Eye (tissue), 1 donor: ENCODE measurements at places on chromosomes 1 and 21.

- DNase-seq, result no peak
Measured at GRCh38 chr1:218367118-218367517, 22.0 kb downstream of the TGFB2 start.

DNA sequence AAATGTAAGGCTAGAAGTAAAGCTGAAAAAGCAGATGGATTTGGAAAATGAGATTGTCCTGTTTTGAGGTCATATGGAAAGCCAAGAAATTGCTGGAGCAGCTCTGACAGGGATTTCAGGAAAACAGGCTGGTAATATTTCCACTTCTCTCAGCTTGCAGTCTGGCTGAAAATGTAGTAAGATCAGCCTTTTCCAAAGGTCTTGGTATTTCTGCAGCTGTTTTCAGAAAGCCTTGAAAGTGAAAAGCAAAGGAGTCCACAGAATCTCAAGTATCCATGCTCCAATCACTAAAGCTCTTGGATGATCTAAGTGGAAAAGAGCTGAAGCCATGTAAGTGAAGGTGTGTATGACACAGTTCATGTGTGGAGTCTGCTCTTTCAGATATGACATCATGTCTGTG lies 41.6 kb upstream of the APOBEC4 start:
- DNase-seq, result peak; percentile 31

GRCh38 chr1:208247696-208248095 lies 3.5 kb upstream of the PLXNA2 start:
- DNase-seq, result no peak

DNA sequence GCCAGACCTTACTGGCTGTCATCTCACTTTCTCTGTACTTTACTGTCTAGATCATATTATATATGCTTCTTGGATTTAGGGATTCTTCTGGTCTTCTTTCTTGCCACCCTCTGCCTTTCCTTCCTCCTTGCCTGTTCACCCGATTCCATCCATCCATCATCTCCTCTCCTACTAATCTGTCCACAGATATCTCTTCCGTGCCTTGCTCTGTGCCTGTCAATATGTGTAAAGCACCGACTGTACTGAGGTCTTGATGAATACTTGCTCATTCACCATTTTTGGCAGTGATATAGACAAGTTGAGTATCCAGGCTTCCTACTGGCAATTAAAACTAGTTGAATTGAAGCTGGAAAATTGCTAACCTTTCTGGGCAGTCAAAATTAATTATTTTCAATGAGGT lies 8.1 kb downstream of the FMN2 start:
- no peak for DNase-seq

GRCh38 chr1:85404408-85404807 lies 60.6 kb downstream of the DDAH1 start:
- no peak for DNase-seq

DNA sequence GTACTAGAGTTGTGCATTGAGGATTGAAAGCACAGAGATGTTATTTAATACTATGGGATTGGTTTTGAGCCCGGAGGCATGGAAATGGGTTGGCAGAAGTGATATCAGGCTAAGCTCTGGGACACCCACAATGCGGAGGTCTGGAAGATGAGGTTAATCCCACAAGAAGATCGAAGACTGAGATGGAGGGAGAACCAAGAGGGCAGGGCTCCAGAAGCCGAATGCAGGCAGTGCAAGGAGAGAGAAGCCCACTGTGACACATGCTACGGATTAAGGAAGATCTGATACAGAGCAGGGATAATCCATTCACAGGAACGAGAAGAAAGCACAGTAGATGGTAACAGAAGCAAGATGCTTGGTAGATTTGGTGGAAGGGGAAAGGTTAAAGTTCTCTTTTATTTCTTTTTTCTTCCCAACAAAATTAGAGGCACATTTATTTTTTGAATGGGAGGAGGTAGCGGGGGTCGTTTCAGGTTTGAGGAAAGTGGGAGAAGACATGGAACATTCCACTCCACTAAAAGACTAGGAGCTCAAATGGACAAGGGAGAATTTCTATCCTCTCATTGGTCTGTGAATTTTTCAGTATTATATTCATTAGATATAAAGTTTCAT lies 113.2 kb downstream of the NCAM2 start:
- DNase-seq, result no peak

DNA sequence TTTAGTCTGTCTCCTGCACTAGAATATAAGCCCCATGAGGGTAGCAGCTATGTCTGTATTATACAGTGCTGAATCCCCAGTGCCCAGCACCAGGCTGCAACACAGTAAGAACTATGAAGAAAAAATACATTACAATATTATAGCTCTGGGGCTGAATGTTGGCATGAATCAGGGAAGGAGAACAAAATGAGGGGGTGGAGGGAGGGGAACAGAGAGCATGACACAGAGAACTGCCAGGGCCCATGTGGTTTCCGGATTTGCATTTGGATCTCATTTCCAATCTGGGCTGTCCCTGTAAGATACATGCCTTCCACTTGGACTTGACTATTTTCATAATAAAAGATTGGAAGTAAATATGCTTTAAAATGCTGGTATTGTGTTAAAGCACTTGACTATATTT lies 35.8 kb downstream of the C1orf198 start:
- no peak for DNase-seq

DNA sequence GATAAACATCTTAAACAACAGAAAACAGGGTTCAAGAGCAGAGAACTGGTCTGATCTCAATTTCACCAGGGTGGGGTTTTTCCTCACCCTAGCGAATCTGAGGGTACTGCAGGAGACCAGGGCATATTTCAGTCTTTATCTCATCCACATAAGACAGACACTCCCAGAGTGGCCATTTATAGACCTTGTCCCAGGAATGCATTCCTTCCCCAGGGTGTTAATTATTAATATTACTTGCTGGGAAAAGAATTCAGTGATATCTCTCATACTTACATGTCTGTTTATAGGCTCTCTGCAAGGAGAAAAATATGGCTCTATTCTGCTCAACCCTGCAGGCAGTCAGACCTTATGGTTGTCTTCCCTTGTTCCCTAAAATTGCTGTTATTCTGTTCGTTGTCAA lies 84.1 kb downstream of the LYPLAL1 start:
- DNase-seq, result no peak

- DNase-seq, result no peak
Measured at GRCh38 chr1:229888561-229889001, 178.5 kb upstream of the GALNT2 start.

- no peak for DNase-seq
Measured at GRCh38 chr1:59333626-59334277, 36.9 kb downstream of the FGGY start.

GRCh38 chr1:98172022-98172421 lies 251.2 kb upstream of the DPYD start:
- DNase-seq, result no peak

- DNase-seq, result no peak
Measured at GRCh38 chr1:8669606-8670335, 147.7 kb downstream of the RERE start.

- DNase-seq, result no peak
Measured at GRCh38 chr1:218281285-218281684, 3.8 kb upstream of the RRP15 start.

- no peak for DNase-seq
Measured at GRCh38 chr1:225578251-225578977, 74.5 kb downstream of the ENAH start.

DNA sequence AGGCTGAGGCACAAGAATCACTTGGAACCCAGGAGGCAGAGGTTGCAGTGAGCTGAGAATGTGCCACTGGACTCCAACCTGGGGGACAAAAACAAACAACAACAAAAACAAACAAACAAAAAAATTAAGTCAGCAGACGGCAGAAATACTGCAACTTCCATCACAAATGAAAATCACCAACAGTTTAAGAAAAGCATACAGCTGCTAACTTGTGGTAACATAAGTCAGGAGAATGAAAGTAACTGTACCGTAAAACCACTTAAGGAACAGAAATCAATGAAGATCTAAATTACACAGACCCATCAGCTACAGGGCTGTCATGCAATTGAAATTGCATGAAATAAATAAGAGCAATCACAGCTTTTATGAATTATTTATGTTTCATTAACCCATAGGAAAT lies 25.0 kb downstream of the MCOLN2 start:
- DNase-seq, result peak; percentile 20

- no peak for DNase-seq
Measured at GRCh38 chr1:9317591-9318417, 25.1 kb downstream of the SPSB1 start.

- no peak for DNase-seq
Measured at GRCh38 chr1:5711956-5712645, 280.1 kb downstream of the NPHP4 start.

DNA sequence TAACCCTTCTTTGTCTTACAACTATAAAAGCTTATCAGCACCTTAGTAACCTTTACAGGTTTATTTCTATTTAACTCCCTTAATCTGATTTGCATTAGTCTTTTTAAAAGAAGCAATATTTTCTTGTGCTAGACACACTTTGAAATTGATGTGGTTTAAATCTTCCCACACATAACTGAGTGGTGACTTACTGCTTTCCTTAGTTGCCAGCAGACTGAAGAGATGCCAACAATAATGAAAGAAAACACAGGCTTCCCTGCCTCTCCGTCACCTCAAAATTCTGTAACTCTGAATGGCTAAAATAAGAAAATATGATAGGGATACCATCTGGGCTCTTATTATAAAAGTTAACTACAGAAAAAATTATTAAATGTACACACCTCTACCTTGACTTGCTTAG lies 196.8 kb downstream of the PTBP2 start:
- DNase-seq, result peak; percentile 10

DNA sequence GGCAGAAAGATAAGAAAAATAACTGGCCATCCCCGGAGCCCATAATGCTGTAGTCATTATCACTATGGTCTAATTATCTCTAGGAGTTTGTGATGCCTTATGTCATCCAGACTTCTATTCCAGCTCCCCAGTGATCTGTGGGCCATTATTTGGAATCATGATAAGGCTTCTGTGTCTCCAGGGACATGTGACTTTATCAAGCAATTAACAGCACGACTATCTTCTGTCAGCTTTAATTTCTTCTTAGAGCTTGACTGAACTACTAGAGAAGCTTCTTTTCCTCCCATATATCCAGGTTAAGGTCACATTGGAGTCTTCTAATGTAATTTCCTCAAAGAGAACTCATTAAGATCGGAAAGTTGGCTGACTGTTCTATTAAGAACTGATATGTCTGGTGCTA lies 100.4 kb downstream of the LHX8 start:
- peak; percentile 11 for DNase-seq

GRCh38 chr1:43440358-43440757 lies 13.4 kb downstream of the HYI start:
- no peak for DNase-seq

GRCh38 chr1:181635110-181635509 lies 151.8 kb downstream of the CACNA1E start:
- DNase-seq, result no peak

DNA sequence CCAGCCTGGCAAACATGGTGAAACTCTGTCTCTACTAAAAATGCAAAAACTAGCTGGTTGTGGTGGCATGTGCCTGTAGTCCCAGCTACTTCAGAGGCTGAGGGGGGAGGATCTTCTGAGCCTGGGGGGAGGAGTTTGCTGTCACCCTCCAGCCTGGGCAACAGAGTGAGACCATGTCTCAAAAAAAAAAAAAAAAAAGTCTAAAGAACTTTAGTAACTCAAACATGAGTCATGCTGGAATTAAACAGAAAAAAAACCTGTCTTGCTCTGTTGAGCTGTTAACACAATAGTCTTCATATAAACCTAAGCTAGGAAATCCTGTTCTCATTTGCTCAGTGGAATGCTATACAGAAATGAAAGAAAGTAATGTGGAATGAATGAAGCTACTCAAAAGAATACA lies 16.7 kb upstream of the DISP1 start:
- no peak for DNase-seq

GRCh38 chr1:22231995-22232690 lies 89.2 kb upstream of the WNT4 start:
- no peak for DNase-seq

DNA sequence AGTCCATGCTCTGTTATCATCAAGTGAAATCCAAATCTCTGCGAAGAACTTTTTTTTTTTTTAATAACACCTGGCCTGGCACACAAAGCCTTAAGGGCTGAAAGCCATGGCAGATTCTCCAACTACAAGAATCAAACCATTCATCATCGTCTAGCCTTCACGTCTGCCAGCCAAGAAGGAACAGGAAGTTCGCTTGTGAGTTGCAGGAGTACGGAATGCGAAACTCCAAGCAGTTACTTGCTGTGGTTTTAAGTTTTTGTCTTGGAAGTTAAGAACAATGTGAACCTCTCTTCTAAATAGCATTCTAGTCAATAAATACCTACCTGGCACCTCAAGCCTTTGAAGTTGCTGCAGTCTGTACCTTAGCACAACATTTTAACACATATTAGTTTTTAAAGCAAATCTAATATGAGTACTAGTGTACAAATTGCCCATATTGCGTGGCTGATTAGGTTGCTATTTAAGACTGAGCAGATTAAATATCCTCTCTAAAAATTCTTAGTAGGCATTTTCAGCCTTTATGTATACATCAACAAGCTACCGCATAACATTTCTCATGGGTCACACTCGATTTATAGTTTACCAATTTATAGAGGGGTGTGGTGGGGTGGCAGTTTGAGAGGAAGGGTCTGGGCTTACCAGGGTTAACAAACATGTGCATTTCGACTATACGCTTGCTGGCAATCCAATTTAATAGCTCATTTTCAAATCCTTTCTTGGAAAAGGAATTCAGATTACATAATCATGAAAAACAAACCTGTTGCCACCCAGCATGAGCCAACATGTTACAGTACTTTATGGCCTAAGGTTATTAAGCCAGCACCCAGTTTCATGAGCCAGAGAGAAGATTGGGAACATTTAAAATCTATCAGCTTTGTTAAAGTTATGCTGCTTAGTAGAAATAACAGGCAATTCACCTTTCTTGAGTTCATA lies 22.2 kb upstream of the PTPN14 start:
- no peak for DNase-seq

- no peak for DNase-seq
Measured at GRCh38 chr1:160439718-160440117, 39.4 kb downstream of the VANGL2 start.

GRCh38 chr1:15188678-15189077 lies 35.1 kb downstream of the TMEM51 start:
- no peak for DNase-seq

GRCh38 chr1:153353226-153353947 lies 4.3 kb upstream of the S100A9 start:
- DNase-seq, result peak; percentile 40

DNA sequence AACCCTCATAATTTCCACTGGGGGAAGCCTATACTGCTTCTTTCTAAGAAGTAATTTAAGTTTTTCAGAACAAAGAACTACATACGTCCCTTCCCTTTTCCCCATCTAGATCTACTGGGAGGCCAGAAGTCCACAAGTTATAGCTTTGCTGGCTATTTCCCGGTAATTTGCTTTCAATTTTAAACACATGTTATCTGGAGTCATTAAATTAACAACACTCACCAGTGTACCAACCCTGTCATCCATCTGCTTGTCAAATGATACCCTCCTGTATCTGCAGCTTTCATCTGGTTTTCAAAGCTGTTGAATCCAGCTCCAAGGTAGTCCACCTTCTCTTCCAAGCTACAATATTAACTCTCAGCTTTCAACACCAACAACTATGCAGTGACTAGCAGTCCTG lies 466.7 kb upstream of the PKN2 start:
- DNase-seq, result no peak

- DNase-seq, result peak; percentile 81
Measured at GRCh38 chr1:241998412-241998921, 431 bp downstream of the MAP1LC3C start.
